ENCODE measurements at places on chromosomes 11 and 22.

DNA sequence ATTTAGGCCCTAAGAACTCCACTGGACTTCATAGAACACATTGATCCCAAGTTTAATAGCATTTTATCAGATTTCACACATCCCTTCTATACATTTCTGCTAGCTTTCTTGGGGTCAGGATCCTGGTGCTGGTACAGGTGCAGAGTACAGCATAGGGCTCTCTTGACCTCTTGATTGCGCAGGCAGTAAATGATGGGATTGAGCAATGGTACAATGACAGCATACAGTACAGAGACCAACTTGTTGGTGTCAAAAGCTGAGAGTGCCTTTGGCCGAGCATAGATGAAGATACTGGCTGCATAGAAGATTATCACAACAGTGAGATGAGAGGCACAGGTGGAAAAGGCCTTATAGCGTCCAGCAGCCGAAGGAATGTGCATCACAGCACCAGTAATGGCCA lies 4.8 kb downstream of the OR6A2 start:
- DNase-seq = no peak

- DNase-seq = no peak
Observed at GRCh38 chr11:134417871-134418840, 6.1 kb upstream of the B3GAT1 start.

DNA sequence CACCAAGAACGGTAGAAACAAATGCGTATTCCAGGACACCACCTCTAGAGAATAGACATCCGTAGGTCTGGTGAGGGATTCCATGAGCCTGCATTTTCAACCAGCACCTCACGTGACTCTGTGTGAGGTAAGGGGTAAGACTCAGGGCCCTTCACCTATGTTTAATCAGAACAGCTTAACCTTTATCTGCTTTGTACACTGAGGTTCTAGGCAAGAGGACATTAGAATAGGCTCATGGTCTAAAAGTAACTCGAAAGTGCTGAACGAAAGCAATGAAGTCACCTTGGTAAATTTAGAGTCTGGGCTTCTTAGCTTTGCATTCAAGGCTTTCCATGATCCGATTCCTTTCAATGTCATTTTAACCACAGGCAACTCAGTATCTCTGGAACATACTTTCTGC lies 270.5 kb upstream of the CADM1 start:
- no peak for DNase-seq

- DNase-seq = no peak
Observed at GRCh38 chr11:134482865-134483264, 70.8 kb upstream of the B3GAT1 start.

DNA sequence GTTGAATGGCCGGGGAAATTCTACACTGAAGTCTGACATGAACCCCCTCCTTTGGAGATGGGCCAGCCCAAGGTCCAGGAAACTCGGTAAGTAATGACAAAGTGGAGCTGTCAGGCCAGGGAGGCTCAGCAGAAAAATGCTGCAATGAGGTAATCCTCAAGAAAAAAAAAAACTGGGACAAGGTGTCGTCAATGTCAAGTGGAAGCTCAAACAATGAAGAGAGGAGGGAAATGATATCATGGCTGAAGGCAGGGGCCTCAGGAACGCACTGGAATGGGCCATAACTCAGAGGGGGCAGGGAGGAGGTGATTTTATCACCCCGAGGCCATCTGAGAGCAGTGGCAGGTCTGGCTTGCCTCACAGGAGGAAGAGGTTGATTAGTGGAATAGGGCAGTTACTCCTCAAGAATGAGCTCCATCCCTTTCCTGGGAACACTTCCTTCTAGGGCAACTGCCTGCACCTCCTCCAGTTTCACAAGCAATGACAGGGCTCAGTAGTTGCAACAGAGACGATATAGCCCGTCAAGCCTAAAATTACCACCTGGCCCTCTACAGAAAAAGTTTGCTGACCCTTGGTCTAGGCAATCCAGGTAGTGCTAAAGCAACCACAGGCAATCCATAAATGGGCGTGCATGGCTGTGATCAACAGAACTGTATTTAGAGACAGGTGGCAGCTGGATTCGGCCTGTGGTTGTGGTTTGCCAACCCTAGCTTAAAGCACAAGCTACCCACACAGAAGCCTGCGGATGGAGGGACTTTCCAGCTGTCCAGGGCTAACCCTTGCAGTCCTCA lies 65.2 kb downstream of the FBXO7 start:
- DNase-seq = no peak

- DNase-seq = no peak
Observed at GRCh38 chr22:47748271-47748670, 985.8 kb downstream of the TBC1D22A start.

DNA sequence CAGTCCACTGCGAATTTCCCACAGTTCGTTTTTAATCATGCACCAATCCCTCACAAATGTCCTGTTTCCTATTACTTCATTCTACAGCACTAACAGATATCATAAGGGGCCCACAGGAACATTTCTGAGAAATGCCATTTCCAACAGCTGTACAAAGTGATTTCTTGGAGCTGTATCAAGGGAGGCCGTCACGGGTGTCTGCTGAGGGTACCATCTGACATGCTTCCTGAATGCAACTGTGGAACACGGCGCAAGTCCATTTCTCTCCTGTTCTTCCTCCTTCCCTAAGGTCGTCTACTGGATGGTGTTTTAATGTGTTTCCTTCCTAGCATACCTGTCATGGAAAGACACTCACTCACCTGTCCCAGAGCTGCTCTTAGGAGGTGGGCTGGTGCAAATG lies 320.7 kb downstream of the LARGE1 start:
- DNase-seq = no peak

DNA sequence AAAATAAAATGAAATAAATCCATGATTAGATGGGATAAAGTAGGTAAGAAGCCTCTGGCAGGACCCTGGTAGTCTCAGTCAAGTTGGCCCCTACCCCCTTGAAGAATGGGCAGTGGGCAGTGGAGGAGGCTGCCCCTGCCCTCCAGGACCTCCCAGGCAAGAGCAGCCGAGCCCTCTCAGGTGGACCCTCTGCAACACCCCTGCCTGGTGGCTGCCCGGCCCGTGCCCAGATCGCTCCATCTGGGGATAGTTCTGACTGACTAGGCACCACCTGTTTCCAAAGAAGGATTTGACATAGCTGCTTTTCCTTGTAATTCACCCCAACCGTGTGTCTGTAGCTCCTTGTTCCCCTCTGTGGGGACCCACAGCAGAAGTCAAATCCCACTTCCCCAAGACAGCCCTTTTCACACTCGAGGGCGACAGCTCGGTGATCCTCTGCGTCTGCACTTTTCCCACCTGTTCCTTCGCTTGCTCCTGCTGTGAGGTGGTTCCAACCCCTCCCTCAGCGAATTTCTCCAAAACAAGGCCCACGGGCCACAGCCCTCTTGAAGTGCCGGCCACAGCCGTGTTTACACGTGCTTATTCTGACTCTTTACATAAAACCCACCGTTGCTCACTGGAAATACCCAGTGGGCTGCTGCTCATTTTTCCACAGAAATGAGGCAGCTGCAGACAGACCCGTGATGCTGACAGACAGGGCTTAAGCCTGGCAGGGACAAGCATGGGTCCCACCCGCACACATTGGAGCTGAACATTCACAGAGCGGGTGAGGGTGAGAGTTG lies 5.5 kb upstream of the TMPRSS13 start:
- no peak for DNase-seq

DNA sequence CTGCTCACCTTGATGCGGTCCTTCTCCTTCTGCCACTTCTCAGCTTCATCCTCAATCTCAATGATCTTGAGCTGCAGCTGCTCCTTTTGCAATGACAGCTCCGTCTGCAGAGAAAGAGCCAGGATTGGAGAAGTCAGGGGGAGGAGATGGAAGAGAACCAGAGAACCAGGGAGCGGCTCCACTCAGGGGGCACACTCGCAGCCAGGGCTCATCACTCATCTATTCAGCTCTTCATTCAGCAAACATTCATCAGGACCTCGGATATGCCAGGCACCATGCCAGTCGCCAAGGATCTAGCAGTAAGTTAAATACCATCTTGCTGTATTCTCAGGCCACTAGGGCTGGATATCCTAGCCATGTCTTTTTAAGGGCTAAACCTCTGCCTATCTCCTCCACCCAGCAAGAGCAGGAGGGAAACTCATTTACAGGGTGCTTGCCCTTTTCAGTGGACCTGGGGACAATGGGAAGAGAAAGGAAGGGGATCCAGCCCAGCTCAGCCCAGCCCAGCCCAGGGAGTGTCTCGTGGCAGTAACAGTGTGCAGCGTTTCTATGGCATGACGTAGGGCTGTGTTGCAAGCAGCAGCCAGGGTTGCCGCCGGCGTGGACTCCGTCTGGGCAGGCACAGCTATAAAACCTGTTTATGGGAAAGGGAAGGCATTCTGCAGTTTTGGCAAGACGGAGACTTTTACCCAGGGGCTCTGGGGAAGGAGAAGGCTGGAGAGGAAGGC lies 9.4 kb downstream of the TRIM29 start:
- DNase-seq = no peak

DNA sequence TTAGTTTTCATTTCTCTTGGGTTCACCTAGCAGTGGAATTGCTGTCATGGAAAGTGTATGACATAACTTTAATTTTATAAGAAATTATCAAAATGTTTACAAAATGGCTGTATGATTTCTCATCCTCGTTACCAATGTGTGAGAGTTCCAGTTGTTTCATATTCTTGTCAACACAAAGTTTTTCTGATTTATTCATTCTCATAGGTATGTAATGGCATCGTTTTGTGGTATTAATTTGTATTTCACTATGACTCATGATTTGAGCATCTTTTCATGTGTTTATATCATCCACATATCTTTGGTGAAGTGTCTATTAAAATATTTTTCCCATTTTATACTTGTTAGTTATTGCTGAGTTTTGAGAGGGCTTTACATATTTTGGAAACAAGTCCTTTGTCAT lies 5.5 kb downstream of the FAM111B start:
- DNase-seq = no peak

DNA sequence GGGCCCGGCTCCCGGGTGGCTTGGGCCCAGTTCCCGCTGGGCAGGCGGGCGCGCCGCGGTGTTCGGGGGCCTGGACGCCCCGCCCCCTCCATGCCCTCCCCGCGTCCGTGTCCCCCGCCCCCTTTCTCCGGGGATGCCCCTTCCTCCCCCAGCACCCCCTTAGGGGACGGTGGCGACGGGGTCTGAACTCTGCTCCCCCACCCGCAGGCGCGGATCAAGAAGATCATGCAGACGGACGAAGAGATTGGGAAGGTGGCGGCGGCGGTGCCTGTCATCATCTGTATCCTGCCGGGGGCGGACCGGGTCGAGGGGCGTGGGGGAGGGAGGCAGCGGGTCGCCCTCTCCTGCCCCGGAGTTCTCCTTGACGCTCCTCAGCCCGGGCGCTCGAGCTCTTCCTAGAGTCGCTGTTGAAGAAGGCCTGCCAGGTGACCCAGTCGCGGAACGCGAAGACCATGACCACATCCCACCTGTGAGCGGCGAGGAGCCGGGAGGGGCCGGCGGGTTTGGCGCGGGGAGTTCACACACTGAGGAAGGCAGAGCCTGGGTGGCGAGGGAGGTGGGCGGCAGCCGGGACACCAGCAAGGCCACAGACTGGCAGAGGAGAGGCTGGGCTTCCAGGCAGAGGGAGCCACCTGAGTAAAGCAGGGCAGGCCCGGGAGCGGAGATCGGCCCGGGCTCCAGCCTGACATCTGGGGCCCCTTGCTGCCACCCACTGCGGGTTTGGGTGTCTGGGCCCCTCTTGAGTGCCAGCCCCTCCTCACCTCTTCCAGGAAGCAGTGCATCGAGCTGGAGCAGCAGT lies 546 bp downstream of the DRAP1 start:
- no peak for DNase-seq

DNA sequence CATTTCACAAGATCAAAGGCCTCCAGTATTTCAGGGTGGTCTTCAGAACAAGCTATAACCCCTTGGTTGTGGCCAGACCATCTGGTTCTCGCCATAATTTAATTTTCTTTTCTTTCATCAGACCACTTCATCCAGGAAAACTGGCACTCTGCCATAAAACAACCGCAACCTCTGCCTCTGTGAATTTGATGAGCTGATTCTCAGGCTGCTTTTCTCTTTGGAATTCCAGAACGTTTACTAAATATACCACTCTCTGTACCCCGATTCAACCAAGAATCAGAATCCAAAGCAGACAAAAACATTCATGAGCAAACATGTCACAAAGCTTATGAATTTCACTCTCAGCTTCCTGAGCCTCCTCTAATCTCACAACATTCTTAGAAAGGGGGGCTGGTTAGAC lies 331.8 kb upstream of the SYN3 start:
- DNase-seq = no peak

DNA sequence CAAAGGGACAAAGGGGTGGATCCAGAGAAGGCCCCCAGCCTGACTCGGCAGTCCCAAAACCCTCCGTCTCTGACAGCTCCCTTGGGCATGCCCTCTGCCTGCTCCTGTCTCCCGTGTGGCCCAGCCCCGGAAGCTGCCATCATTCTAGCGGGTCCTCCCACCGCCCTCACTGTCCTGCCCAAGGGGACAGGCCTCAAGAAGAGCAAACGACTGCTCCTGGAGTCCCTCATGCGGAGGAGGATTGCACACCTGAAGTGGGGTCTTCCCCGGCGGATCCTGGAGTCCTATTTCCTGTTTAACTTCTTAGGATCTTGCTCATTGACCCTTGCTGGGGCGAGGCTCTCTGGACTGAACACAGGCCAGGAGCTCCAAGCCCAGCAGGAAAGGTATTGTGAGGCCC lies 2.6 kb upstream of the MEI1 start:
- no peak for DNase-seq

DNA sequence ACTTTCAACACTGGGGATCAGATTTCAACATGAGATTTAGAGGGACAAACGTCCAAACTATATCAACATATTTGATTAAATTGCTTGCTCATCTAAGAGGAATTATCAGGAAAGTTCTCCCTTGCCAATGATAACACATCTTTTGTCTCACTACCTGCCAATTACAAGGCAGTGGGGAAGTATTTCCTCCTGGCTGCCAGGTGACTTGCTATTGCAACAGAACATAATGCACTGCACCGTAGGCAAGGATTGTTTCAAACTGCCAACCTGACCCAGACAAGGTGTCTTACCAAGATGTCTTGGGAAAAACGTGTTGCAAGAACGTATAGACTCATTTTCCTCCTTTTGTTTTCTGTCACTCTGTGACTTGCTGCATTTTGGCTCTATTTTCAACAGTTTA lies 711.6 kb downstream of the METTL15 start:
- DNase-seq = no peak

DNA sequence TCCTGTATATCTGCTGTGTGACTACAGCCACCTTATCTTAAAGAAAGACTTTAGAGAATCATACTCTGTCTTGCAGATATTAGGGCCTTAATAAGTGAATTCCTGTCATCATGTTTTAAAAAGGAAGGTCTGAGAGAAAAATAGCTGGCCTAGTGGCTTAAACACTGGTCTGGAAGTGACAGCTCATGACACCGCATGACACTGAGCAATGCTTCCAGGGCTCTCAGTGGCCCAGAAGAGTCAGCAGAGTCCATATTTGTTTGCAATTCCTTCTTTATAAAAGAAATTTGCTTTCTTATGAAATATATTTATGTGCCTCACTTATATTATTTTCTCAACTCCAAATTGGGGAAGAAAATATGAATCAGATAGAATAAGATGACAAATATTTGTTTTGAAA lies 33.0 kb downstream of the MMP20 start:
- DNase-seq = no peak

- DNase-seq = no peak
Observed at GRCh38 chr22:45310977-45311531, 1.3 kb downstream of the FAM118A start.

- DNase-seq = no peak
Observed at GRCh38 chr11:133746663-133747306, 98.5 kb downstream of the SPATA19 start.

- no peak for DNase-seq
Observed at GRCh38 chr11:127252321-127252720, 251.8 kb upstream of the KIRREL3 start.

Measured in HTR-8/SVneo (cell line).